Mesendoderm (in vitro differentiated cells): ENCODE measurements at places on chromosomes 6 and 20.
A peak's percentile ranks its signal among the peaks of the same experiment; 100 is the strongest.

DNA sequence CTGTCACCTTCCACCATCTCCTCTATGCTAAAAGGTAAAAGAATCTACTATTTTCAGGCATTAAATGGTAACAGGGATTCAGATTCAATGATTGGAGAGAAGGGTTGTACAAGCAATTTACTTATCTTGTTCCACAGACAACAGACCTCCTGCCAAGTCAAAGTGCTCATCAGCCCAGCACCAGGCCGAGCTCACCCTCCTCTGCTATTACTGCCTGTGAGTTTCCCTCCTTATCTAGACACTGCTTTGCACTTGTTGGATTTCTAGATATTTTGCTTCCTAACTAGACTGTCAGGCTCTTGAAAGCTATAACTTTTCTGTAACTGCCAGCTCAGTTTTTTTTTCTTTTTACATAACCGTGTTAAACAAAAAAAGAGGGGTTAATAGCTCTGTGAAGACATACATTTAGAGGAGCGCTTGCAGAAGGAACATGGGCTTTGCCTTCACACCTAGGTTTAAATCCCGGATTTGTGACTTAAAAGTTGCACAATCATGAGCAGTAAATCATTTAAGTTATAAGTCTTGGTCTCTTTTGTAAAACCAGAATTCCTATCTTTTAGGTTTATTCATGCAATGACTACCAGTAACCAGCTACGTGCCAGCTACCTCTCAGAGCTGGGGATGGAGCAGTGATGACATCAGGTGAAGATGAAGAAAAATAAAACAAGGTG is 1.1 kb upstream of the FAM162B start:
- no peak for DNase-seq

DNA sequence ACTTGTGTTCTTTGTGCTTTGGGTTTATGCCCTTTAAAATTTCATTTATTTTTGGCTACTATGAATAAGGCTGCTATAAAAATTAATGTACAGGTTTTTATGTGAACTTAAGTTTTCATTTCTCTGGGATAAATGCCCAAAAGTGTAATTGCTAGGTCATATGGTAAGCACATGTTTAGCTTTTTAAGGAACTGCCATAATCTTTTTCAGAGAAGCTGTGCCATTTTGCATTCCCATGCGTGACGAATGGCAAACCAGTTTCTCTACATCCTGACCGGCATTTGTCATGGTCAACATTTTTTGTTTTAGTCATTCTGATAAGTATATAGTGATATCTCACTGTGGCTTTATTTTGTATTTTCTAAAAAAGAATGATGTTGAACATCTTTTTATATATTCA is 236.0 kb upstream of the SGK1 start:
- no peak for DNase-seq

GRCh38 chr6:52514514-52514913 is 62.3 kb downstream of the TRAM2 start:
- peak; percentile 92 for DNase-seq

DNA sequence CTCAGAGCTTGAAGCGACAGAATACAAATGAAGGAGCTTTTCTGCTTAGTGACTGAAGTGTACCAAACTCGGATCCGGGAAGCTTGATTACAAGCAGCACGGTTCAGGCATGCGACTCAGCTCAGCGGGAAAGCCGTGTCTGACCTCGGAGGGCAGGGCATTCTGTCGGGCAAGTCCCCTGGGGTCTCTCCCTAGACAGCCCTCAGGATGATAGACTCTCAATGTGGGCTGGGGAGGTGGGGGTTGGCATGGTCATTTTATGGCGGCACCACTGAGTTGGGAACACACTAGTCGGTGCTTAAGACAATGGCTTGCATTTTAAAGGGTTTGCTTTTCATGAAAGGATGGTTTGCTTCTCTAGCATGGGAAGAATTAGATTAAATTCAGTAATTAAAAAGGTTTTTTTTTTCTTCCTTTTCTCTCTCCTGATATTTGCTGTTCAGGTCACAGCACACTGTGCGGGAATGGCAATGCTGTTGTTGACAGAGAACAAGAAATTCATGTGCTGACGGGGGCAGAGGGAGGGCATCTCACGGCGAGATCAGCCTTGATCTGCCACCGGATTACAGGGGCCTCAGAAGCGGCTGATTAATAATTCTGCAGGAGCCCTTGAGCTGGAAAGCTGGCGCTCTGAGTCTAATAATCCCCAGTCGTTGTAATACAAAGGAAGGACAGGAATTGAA is 80.7 kb upstream of the TRAF3IP2 start:
- peak; percentile 25 for DNase-seq

DNA sequence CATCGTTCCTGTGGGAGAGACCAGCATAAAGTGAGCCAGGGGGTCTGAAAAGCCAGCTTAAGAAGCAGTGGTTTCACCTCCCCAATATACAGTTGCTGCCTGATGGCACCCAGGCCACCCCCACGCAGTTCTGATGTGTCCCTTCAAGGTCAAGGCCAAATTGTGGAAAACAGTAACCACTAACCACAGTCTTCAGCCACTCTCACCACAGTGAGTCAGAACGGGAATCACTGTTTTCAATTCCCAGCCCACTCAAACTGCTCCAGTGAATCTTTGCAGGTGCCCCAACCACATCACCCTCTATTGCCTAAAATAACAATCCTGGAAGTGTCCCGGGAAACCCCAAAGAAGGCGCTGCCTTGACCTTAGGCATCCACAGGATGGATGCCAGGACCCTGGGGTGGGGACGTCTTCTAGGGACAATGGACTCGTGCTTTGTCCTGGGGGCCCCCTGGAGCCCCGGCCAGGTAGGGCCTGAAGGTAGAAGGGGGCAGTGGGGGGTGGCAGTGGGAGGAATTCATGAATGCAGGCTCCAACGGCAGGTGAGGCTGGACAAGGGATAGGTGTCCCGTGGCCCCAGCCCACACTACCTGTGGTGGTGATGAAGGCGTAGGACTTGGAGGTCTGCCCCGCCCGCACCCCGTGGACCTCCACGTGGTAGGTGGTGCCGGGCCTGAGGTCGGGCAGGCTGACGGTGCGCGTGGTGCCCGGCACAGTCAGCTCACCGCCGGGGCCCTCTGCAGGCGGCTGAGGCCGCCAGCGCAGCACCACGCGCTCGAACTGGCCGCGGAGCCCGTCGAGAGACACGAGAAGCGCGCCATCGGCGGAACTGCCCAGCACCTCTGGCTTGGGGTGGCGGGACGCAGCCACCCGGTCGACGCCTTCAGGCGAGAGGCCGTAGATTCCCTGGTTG is 22.2 kb downstream of the TNXB start:
- DNase-seq, result no peak

GRCh38 chr6:148445620-148446019 is 103.0 kb downstream of the SASH1 start:
- DNase-seq, result no peak

DNA sequence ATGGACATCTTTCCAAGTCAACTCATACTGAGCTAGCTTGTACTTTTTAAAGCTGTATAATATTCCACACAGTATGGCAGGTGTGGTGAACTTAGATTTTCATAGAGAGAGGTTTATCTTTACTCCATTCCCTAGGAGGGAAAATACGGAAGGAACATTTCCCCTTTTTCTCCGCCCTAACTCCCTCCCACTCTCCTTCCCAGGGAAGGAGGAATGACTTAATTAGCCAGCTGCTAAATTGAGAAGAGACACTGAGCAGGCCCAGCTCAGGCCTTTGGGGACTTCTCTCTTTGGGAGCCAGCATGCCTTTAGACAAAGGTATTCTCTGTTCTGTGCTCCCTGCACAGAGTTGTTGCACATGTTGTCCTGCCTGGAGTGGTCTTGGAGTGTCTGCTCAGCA is 46.1 kb downstream of the MBOAT1 start:
- no peak for DNase-seq

DNA sequence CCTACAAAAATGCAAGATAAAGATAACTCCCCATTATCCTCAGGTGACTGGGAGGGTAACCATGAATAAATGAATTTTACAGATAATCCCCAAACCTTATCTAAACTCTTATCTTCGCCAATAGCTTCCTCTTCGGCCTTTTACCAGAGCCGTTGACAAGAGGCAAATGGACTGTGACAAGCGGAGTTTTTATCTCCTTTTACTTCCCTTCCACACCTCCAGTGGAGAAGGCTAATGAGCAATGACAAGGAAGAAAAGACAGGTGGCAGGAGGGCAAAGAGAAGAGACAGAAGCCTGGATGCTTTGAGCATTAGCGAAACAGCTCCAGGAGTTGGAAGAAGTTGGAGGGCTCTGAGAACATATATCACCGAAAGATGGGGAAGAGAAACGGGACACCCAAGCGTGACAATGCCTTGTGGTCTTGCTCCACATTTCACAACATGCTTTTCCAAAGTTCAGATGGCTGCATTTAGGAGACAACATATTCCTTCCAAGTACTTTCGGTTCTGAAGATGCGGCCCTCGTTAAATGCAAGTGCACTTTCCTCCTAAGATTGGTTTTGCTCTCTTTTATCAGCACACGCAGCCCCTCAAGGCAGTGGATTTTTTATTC is 69.2 kb downstream of the PRDM1 start:
- DNase-seq, result peak; percentile 97

DNA sequence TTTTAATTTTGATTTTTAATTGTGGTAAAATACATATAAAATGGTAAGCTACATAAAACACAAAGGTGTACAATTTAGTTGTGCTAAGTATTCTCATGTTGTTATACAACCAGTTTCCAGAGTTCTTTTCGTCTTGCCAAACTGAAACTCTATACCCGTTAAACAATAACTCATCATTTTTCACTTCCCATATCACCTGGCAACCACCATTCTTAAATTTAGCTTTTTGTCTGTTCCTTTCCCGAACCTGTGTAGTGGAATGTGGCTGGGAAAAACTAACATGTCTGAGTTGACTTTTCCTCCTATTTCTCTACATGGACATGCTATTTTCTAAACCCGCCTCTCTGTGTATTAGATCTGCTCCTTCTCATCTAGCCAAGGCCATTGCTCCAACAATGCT is 27.6 kb downstream of the RPRD1B start:
- no peak for DNase-seq

DNA sequence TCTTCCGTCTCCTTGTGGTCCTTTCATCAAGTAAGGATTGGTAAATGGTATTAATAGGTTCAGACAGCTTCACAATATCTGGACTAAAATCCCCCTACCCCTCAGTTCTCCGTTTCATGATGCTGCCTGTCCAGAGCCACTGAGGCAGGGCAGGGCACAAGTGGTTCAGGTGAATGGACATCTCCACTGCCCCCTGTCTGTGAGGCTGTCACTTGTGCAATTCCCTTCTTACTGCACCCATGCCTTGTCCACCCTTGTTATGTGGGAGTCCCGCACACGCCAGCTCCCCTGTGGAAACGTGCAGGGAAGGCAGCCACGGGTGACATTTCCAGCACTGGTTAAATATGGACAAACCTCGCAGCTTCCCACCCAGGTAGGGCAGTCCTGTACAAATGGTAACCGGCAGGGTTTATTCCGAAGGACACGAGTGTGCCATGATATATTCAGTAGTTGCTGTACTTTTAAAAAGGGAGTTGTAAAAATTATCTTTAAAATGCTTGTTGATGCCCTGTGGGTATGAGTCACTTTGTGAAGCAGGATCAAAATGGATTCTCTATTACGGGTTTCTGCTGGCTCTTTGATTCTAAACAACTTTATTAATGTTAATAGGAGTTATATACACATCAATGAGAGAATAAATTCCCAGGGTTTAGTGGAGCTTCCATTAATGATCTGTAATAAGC is 73.5 kb downstream of the FYN start:
- no peak for DNase-seq

DNA sequence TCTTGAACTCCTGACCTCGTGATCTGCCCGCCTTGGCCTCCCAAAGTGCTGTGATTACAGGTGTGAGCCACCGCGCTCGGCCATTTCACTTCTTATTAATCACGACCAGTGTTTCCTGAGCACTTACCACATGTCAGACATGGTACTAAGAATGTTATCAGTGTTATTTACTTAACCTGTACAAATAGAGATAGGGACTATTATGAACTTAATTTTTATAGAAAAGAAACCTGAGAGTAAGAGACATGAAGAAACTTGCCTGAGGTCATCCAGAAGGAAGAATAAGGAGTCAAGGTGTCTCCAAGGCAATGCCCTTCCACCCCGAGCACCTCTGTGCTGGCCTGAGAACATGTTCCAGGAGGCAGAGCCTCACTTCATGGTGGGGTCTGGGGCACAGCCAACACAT is 29.3 kb upstream of the EZR start:
- no peak for DNase-seq

DNA sequence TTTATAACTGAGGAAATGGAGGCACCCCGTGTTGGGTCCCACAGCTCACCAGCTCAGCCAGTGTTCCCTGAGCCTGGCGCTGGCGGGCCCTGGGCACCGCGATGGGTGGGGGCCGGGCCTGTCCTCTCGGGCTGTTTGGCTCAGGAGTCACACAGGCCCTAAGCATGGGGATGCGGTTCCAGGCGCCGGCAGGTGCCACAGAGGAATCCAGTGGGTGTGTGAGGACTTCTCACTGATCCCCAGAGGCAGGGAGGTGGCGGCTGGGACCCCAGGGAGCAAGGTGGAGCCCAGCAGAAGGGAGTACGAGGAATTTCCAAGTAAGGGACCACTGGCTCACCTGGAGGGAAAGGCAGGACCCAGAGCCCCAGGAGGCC is 57.5 kb downstream of the IRF4 start:
- no peak for DNase-seq

- no peak for DNase-seq
These were observed 51.2 kb downstream of the VAPB start for GRCh38 chr20:58440021-58440767.

DNA sequence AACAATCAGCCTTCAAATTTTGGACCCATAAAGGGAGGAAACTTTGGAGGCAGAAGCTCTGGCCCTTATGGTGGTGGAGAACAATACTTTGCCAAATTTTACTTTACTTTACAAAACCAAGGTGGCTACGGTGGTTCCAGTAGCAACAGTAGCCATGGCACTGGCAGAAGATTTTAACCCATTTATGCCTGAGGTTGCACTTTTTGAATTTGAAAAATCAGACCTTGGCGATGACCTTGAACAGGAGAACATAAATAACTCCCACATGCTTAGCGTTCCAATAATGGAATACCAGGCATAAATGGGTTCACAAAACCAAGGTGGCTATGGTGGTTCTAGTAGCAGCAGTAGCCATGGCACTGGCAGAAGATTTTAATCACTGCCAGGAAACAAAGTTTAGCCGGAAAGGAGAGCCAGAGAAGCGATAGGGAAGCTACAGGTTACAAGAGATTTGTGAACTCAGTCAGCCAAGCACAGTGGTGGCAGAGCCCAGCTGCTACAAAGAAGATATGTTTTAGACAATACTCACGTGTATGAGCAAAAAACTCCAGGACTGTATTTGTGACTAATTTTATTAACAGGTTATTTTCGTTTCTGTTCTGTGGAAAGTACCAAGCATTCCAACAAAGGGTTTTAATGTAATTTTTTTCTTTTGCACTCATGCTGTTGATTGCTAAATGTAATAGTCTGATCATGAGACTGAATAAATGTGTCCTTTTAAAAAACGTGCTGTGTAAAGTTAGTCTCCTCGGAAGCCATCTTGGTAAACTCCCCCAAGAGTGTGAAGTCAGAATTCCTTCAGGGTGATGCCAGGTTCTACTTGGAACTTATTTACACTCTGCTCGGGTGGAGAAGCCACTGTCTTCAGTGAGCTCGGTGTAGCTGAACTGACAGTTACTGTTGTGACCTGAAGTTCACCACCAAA is 6.7 kb downstream of the SFT2D1 start:
- DNase-seq, result no peak

GRCh38 chr6:129203190-129203900 is 320.4 kb downstream of the LAMA2 start:
- no peak for DNase-seq
